NCI-H69 (cell line): ENCODE measurements at places on chromosomes 4 and X.

GRCh38 chr4:10577508-10578426, 106.8 kb downstream of the CLNK start:
- DNase-seq = peak; percentile 28

DNA sequence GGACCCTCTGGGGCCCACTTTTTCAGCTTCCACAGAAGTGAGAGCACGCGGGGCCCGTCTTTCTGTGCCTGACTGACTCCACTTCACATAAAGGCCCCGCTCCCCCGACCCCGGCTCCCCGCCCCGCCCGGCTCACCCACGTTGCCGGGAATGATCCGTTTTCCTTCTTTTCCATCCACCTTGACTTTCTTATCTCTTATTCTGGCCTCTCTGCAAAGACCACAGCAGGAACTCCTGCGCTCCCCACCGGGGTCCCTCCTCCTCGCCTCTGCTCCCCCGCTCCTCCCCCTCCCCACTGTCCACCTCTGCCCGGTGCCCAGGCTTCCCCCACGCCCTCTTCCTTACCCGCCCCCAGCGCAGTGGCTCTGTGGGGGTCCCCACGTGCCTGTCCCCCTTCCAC, 54.2 kb upstream of the CLDN24 start:
- DNase-seq = no peak

DNA sequence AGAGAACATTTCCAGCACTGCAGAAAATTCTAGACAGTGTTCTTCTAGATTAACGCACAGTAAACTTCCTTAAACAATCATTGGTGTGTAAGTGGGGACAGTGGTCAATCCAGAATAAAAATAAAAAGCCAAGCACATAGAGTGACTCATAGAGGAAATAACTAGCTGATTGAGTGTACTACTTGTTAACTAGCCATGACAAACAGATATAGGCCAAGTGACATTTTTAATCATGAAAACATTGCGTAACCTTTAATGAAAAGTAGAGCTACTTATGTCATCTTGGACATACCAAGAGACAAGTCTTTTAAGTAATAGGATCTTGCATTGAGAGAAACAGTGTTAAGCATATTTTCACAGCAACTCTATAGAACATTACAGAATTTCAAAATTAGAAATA, 233.9 kb upstream of the MAB21L2 start:
- peak; percentile 2 for DNase-seq

- no peak for DNase-seq
Observed at GRCh38 chr4:153519687-153520086, 53.5 kb downstream of the TMEM131L start.

DNA sequence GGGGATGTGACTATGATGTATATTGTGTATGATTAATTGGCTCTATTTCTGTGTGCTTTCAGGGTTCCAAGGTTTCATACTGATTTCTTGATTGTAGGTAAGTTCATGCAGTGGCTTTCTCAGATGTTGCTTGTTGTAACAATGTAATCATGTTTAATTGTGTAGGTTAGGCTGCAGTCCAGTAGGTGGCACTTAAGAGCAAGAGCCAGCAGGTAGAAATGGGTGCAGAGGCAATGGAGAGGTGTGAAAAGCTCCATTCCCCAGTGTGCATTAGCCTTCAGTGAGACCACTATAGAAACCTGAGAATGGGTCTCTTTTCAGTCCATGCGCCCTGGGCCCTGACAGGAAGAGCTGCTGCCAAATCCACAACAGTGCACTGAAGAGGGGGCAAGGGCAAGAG, 28.2 kb downstream of the DCAF12L2 start:
- no peak for DNase-seq

DNA sequence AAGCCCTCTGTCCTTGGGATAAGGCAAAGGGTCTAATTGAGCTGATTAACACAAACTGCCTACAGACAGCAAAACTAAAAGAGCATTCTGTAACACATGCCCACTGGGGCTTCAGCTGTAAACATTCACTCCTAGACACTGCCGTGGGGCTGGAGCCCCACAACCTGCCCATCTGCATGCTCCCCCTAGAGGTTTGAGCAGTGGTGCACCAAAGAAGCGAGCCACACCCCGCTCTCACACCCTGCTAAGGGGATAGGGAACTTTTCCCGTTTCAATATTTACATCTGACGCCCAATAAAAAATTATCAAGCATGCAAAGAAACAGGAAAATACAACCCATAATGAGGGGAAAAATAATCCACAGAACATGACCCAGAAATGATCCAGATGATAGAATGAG, 46.9 kb upstream of the HSD17B10 start:
- DNase-seq = peak; percentile 45

DNA sequence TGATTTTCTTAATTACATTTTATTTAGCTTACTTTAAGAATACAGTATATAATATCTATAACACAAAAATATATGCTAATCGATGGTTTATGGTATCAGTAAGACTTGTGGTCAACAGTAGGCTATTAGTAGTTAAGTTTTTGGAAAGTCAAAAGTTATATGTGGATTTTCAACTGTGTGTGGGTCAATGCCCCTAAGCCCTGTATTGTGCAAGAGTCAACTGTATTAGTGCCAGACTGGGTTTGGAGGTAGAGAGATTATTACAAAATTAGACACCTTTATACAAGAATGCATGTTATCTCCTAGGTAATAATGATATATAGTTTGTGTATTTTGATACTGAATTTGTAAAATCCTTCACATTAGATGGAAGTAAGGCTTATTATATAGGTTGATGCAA, 100.3 kb upstream of the PRR32 start:
- no peak for DNase-seq

DNA sequence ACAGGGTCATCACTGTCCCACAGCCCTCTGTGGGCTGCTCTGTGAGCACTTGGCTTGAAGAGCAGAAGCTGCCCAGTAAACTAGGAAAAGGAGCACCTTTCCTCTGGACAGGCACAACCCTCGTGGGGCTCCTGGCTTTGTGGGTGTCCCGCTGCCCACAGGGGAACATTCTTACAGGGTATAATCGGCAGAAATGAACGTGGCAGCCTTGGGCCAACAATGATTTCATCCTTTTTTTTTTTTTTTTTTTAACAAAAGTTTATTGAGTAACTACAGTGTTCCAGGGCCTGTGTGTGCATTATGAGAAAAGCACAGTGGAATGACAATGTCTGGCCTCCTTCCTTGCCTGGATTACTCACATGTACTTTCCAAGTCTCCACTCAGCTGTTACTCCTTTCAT, 197.2 kb downstream of the PDGFC start:
- peak; percentile 23 for DNase-seq

DNA sequence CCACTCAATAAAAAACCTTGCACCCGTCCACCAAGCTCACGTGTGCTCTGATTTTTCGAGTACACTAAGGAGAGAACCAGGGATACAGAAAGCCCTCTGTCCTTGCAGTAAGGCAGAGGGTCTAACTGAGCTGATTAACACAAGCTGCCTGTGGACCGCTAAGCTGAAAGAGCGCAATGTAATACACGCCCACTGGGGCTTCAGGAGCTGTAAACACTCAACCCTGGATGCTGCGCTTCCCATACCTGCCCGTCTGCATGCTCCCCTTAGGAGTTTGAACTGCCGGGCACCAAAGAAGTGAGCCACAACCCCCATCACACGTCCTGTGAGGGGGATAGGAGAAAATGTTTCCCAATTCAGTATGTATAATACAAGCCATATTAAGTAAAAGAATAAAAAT, 664.8 kb downstream of the PCDH18 start:
- no peak for DNase-seq

DNA sequence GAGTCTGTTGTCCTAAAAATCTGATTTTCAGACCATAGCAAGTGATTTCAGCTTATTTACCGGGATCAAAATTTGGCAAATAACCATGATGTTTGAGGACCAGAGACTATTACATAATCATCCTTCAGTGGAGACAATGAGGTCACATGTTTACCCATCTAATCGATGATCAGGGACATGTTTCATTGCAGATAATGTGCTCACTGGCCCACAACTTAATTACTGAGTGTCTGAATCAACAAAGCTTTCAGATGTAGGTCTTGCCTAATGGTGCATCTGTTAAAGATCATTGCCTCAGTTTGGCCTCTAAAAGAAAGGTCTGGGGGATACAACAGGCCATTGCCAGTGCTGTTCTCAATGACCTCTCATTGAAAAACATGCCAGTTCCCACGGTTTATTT, 42.8 kb upstream of the KLHL34 start:
- DNase-seq = peak; percentile 38

GRCh38 chr4:23485801-23486200, 404.0 kb downstream of the PPARGC1A start:
- DNase-seq = no peak

DNA sequence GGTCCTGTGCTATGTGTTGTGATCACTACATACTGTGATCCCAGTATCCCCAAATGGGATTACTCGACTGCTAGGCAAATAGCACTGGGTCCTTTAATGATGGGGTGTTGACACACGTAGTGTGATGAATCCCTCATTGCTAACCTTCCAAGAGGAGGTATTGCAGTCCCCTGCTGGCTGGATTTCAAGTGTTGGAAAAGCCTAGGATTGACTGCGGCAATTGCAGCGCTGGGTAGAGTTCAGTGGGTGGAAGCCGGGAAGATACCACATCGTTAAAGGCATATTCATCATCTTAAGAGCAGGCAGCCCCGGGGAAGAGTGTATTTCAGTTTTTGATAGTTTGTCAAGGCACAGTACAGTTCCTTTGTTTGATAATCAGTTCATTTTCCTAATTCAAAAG, 159.9 kb downstream of the TRIML1 start:
- peak; percentile 65 for DNase-seq

DNA sequence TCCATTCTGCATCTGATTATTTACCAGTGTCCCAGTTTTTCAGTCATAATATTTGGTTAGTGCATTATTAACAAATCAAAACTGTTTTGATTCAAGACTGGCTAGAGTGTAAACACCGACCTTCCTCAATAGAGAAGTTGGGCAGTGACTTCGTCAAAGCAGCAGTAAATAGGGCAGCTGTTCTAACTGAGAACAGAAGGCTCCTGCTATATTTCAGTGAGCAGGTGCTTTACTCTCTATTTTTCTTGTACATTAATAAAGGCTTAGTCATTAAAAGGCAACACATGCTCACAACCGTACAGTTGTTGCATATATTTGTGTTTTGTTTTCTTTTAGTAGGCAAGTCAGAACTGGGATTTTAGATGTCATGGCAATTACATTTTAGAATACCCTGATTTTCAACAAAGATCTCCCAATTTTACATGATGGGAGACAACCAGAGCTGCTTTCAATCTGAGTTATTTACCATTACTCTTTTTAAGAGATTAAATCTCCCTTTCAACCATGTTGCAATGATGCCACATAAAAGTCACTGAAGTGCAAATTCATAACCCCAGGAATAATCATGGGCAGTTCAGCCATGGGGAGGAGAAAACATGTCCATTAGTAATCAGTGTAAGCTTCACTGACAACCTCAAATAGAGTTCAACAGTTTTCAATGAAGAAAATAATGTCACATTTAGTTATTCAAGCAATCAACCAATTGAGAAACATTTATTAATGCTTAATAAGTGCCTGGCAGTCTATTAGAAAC, 233.3 kb downstream of the NDST4 start:
- DNase-seq = peak; percentile 72

DNA sequence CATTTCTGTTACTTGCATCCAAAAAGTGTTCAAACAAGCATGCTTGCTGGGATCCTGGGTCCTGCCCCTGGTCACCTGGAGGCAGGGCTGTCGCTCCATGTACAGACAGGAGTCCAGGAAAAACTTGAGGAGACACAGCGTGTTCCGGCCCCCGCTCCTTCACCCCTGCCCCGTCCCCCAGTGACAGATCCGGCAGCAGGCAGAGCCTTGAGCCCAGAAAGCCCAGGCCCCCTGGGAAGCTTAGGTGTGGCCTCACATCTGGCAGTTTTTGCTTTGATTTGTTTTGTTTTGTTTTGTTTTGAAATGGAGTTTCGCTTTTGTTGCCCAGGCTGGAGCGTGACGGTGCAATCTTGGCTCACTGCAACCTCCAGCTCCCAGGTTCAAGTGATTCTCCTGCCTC, 67.0 kb downstream of the TRMT44 start:
- DNase-seq = peak; percentile 1

GRCh38 chrX:16882702-16883486, 12.7 kb upstream of the RBBP7 start:
- DNase-seq = peak; percentile 90

- peak; percentile 50 for DNase-seq
Observed at GRCh38 chrX:13747836-13748235, 13.3 kb downstream of the OFD1 start.

GRCh38 chrX:86103061-86103460, 45.2 kb upstream of the DACH2 start:
- no peak for DNase-seq

- peak; percentile 62 for DNase-seq
Observed at GRCh38 chrX:115547448-115547847, 13.5 kb upstream of the PLS3 start.

DNA sequence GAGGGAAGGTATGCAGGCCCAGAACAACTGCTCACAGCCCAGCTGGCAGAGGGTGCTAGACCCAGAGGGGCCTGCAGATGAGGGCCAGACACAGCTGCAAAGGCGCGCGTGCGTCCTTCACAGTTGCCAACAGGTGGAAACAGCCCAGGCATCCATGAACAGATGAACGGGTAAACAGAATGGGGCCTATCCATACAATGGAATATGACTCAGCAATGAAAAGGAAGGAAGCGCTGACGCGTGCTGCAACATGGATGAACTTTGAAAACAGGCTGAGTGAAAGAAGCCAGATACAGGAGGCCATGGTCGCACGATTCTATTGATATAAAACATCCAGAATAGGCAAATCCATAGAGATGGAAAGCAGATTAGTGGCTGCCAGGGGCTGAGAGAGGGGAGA, 83.1 kb upstream of the DDX3X start:
- DNase-seq = no peak

- no peak for DNase-seq
Observed at GRCh38 chr4:81408341-81408740, 63.4 kb downstream of the RASGEF1B start.

GRCh38 chr4:156956826-156957368, 14.7 kb downstream of the PDGFC start:
- DNase-seq = no peak

DNA sequence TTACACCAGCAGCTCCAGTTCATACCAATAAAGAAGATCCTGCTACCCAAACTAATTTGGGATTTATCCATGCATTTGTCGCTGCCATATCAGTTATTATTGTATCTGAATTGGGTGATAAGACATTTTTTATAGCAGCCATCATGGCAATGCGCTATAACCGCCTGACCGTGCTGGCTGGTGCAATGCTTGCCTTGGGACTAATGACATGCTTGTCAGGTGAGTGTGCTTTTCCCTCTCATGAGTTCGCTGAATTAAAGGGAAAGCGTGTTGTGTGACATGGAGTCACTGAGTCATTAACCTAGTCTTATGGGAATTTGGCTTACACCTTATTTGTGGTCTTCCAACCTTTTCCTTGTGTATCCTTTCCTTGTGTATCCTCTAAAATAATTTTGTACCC, 15.9 kb downstream of the TMEM165 start:
- DNase-seq = no peak

- no peak for DNase-seq
Observed at GRCh38 chr4:39928538-39928937, 49.2 kb downstream of the PDS5A start.

- no peak for DNase-seq
Observed at GRCh38 chr4:95198961-95199360, 349.8 kb downstream of the UNC5C start.

- peak; percentile 64 for DNase-seq
Observed at GRCh38 chrX:153526042-153526441, 8.6 kb downstream of the ATP2B3 start.
